H54 (cell line): ENCODE measurements at places on chromosomes 12 and 14.

GRCh38 chr14:104316121-104316722 lies 177.8 kb downstream of the KIF26A start:
- DNase-seq: no peak

- DNase-seq: no peak
Measured at GRCh38 chr12:33438851-33439586, 600 bp downstream of the SYT10 start.

GRCh38 chr14:99891900-99892299 lies 98.7 kb downstream of the EML1 start:
- DNase-seq: no peak

- DNase-seq: no peak
Measured at GRCh38 chr14:43853541-43853940, 653.5 kb downstream of the FSCB start.

DNA sequence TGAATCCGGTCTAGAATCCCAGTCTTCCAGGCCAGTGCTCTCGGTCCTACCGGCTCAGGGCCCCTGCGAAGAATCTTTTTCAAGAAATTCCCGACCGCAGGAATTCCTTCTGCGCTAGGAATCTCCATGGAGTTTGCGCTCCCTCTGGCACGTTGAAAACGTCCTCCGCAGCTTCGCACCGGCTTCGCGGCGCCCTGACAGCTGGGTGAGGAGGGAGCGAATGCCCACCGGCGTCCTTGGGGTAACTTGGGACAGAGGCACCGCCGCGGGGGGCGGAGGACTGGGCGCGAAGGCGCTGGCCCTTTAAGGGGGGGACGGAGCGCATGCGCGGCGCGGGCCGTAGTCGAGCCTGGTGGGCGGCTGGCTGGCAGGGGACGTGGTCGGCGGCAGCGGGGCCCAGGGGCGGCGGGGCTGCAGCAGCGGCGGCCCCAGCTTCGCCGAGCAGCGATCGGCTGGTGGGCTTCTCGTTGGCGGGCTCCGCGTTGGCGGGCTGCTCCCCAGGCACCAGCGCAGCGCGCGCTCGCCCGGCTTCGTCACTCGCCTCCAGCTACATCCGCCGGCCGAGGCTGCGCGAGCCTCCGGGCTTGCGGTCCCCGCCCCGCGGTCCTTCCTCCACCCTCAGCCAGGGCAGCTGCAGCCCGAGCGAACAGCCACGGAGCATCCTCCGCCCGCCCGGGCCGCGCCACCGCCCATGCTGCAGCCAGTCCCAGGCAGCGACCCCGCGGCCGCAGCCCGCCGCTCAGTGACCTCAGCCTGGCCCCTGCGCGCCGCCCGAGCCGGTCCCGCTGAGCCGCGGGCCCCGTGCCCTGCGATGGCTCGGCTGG lies at the start of gene VASH1:
Gene VASH1, plus strand, starts transcription at position 333 of the 824 bp plus-strand sequence. CDS start 1,354 bp downstream, outside the sequence.
- peak; percentile 87 for DNase-seq
